ENCODE measurements at places on chromosomes 11 and 22.

GRCh38 chr11:92890846-92891245 lies 78.6 kb upstream of the MTNR1B start:
- no peak for DNase-seq

GRCh38 chr11:19739872-19740271 lies 27.2 kb downstream of the NAV2 start:
- no peak for DNase-seq

- DNase-seq = no peak
Observed at GRCh38 chr11:75174781-75175370, 24.0 kb downstream of the SLCO2B1 start.

- no peak for DNase-seq
Observed at GRCh38 chr11:73028611-73029010, 113.5 kb downstream of the FCHSD2 start.

DNA sequence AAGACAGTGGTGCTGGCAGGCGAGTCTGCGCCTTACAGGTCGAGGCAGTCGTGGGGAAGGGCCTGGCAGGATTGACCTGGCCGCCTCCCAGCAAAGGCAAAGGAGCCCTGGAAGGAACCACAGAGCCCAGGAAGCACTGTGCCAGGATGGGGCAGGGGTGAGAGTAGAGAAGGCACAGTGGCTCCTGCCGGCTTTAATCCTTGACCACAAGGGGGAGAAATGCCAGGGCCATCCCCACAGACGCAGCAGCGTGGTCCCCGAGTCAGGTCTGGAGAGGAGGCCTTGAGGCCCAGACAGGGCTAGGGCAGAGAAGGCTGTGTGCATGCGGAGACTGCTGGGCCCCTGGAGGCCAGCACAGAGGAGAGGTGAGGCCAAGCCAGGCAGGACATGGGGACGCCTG lies 9.9 kb upstream of the NDUFS8 start:
- DNase-seq = no peak

DNA sequence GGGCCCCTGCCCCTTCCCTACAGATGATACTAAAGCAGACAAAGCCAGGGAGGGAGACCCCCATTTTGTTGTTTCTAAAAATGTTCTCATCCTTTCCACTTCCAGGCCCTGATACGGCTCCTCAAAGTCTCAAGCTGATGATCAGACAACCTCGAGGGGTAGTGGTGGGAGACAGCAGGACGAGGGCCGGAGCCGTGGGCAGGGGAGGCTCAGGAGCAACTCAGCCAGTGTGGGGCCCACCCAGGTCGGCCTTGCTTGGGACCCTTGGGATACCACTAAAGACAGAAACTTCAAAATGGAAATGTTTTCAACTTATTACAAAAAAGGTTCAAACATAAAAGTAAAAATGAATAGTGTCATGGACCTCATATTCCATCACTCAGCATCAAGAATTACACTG lies 15.2 kb upstream of the VPS37C start:
- DNase-seq = no peak

- DNase-seq = no peak
Observed at GRCh38 chr11:12164061-12165014, 53.9 kb downstream of the MICAL2 start.

- no peak for DNase-seq
Observed at GRCh38 chr22:39894554-39895092, 1.1 kb upstream of the ENTHD1 start.

DNA sequence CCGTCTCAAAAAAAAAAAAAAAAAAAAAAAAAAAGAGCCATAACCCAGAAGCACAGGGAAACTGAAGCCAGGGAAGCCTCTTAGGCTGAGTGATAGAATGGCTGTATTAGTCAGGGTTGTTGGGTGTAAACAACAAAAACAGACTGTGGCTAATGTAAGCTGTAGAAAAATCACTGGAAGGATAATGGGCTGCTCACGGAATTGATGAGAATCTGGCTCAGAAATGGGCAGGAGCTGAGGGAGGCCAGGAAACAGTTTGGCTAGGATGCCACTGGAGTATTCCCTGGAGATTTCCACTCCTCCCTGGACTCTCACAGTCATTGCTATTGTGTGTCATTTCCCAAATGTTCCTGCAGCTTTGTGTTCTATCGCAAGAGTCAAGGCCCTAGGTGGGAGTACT lies 22.4 kb downstream of the SLC22A6 start:
- DNase-seq = no peak

DNA sequence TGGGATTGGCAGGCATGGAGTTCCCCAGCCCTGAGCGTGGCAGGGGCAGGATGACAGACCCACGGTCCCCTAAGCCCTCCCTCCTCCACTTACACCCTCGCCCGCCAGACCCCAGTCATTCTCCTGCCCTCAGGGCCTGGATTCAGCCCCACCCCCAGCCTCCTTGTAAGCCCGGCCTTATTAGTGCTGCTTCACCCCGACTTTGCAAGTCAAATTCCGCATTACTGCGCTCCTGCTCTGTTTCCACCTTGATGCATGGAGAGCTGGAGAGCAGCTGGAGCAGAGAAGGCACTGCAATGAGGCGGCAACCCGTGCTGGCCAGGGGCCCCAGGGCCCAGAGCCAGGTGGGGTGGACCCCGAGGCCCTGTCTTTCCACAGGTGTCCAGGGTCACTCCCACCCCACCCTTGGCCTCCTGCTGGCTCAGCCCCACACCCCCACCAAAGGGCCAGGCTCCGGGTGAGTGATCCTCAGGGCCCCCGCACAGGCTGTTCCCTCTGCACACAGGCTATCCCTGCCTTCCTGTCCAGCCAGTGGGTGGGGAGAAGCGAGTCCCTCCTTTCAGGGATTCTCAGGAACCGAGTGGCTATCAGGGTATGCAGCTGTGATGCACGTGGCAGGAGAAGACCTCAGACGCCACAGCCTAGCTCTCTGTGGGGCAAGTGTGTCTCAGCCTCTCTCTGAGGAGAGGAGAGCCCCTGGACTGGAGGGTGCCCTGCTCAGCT lies 36.4 kb downstream of the RTN4R start:
- DNase-seq = no peak

DNA sequence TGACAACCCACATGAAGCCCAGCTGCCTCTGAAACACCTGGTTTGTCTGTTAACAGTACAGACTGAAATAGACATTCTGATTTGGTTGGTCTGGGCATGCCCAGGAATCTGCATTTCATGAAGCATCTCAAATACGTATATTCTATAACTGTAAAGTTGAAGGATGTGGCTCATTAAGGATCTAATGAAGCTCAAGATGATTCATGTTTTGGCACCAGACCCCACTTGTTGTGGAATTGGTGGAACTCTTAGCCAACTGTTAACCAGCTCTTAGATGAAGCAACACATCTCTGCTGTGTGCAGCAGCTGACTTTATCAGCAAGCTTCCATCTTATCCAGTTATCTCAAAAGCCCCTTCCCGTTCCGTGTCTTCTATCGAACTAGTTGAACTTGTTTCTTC lies 232.2 kb downstream of the INSC start:
- DNase-seq = no peak

GRCh38 chr11:33828604-33829429 lies 54.5 kb upstream of the FBXO3 start:
- DNase-seq = no peak

GRCh38 chr11:6415797-6416196 lies 3.1 kb downstream of the APBB1 start:
- no peak for DNase-seq

- DNase-seq = no peak
Observed at GRCh38 chr11:69286374-69287371, 7.3 kb upstream of the MYEOV start.

GRCh38 chr11:15493921-15494620 lies 379.3 kb downstream of the INSC start:
- DNase-seq = no peak

- no peak for DNase-seq
Observed at GRCh38 chr22:32780726-32781310, 20.7 kb upstream of the TIMP3 start.

- DNase-seq = no peak
Observed at GRCh38 chr11:25890626-25891260, 441.2 kb upstream of the ANO3 start.

DNA sequence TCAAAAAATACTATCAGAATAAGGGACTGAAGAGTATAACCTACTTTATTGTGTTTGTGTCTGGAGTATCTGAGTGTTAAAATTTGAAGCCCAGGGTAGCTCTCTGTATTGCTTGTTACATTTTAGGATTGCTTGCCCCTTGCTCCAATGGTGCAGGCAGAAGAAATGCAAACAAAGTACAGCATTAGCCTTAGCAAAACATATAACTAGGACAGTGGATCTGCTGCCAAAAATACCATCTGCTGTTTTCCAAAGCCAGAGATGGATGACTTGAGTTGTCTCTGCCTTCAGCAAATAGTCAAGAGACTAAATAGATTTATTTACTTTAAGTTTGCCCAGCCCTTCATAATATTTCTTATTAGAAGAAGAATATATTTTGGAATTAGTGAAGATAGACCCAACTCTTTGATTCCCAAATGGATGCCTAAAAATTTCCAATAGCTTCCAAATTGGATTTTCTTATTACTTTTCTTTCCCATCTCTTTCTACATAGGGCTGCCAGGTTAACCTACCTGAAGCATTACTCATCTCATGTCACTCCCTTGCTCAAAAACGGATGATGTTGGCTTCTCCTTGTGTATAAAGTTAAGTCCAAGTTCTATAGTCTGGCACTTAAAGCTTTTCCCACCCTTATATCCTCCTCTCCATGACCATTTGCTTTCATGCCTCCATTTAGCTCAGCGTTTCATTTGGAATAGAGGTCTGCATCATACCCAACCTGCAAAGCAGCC lies 66.3 kb downstream of the LDLRAD3 start:
- no peak for DNase-seq

DNA sequence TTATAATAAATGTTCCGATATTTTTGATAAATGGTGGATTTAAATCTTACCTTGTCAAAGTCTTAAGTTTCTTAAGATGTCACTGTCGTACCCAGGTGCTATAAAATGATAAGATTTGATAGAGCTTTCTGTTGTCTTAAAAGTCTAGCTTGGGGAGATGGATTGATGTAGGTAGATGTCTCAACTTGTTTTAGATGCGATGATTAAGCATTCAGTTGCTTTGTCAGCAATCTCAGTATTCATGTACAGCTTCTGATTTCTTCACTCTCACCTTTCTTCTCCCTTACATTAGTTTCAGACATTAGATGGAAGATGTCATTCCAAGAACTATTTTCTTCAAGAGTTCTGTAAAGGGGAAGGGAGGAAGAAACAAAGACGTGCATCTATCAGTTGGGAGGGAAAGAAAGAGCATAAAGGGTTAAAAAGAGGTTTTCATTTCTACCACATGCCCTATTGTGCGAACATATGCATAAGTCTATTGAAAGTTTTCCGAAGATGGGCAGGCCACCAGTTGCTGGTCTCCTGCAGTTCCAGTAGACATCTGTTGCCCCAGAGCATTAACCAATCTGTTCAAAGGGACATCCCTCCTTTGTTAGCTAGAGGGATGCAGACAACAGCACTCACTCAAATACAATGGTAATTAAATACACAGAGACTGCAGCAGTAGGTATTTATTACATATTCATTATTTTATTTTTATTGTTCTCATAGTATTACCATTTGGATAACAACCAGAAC lies 38.4 kb downstream of the ZC3H12C start:
- DNase-seq = no peak

GRCh38 chr11:6319704-6320410 lies 444 bp downstream of the CAVIN3 start:
- peak; percentile 78 for DNase-seq

DNA sequence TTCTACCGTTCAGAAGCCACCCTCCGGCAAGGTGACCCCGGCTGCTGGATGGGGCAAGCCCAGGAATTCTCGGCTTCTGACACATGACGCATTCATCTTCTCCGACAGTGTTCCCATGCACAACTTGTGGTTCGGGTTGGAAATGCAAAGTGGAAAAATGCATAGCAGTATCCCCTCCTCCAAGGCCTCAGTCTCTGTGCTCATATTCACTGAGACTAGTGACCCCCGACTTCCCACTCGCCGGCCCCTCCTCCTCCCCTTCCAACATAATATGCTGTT lies 70.0 kb upstream of the NTM start:
- no peak for DNase-seq

GRCh38 chr11:63888170-63889086 lies 28.5 kb downstream of the RCOR2 start:
- no peak for DNase-seq

DNA sequence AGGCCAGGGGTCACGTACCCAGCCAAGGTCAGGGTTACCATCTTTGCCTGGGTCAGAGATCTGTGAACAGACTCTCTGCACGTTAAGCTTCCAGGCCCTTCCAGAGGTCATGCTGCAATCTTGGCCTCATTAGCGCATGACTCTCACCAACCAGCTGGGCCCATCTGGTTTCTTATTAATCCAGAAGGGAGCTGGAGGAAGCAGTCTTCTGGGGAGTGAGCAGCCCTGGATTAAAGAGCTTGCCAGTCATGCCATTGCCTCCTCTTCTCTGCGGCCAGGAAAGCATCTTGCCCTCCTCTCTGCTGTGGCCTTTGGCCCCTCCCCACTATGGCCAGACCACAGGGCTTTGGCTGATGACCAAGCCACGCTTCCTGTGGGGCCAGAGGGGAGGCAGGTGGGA lies 57.4 kb downstream of the CHST1 start:
- no peak for DNase-seq

DNA sequence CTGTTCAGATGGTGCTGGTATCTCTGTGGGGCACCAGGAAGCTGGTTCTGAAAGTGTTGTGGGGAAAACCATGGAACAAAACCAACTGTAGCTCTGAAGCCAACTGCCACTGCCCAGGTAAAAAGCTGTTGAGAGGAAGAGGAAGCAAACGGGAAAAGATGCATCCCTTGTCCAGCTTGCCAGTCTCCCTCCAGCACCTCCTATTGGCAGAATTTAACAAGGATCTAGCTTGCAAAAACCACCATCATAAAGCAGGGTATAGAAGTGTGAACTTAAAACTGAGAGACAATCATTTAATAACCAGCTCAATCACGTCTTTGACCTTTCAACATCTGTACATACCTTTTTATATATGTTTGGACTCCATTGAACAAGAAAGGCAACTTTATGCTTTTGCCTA lies 4.5 kb downstream of the PATE1 start:
- no peak for DNase-seq

GRCh38 chr11:36398231-36398953 lies 102.3 kb downstream of the PRR5L start:
- DNase-seq = no peak

GRCh38 chr11:111237926-111238325 lies 7.6 kb upstream of the POU2AF2 start:
- DNase-seq = no peak

GRCh38 chr22:49906071-49906798 lies 12.0 kb downstream of the ALG12 start:
- no peak for DNase-seq

- DNase-seq = no peak
Observed at GRCh38 chr22:40631925-40632324, 4.6 kb downstream of the MRTFA start.

GRCh38 chr11:122116591-122116990 lies 576 bp upstream of the BLID start:
- DNase-seq = no peak

DNA sequence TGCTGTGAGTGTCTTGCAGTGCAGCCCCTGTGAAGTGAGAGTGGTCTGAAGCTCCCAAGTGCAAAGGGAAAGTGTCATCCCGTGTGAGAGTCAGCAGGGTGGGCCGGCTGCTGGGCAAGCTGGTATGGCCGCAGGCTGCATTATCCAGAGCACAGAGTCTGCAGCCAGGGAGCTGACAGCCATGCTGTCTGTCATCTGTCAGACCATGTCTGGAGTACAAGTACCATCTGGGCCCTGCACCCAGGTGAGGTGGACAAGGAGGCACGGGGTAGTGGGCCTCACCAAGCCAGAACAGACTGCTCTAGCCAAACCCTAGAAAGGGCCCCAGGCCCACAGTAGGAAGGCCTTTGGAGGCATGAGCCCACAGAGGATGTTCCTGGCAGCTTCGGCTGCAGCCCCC lies 20.2 kb downstream of the LMO1 start:
- no peak for DNase-seq

GRCh38 chr11:88353386-88353785 lies 15.8 kb upstream of the CTSC start:
- no peak for DNase-seq
